ENCODE measurements at places on chromosomes 1 and 21.

DNA sequence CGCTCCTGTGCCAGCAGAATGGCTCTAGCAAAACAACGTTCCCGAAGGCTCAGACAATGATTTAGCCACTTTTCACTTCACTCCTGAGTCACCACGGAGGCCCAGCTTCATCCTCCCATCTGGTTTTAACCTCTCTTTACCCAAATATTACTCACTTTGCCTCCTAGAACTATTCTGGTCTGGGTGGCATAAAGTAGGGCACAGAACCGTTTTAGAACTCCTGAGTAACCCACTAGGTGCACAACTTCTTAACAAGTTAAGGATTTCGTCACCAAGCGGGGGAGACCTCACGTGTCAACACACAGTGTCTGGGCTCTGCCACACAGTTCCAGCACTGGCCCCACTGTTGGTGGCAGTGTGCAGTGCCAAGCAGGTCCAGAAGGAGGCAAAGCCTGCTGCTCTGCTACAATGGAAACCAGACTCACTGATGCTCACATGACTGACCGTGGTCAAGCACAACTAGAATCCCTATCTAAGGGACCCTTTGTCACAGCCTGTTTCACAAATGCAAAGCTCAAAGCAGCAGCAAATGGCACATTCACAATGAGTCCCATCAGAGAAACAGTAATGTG lies 121.7 kb downstream of the SIPA1L2 start:
- DNase-seq = no peak

GRCh38 chr1:221449801-221450470 lies 292.0 kb downstream of the DUSP10 start:
- DNase-seq = no peak

- DNase-seq = no peak
These were observed 111.5 kb upstream of the SLC45A1 start for GRCh38 chr1:8206391-8206790.

GRCh38 chr1:223401873-223402789 lies 8.9 kb downstream of the CCDC185 start:
- DNase-seq = no peak

- no peak for DNase-seq
These were observed 52.7 kb upstream of the GRHL3 start for GRCh38 chr1:24266398-24266941.

DNA sequence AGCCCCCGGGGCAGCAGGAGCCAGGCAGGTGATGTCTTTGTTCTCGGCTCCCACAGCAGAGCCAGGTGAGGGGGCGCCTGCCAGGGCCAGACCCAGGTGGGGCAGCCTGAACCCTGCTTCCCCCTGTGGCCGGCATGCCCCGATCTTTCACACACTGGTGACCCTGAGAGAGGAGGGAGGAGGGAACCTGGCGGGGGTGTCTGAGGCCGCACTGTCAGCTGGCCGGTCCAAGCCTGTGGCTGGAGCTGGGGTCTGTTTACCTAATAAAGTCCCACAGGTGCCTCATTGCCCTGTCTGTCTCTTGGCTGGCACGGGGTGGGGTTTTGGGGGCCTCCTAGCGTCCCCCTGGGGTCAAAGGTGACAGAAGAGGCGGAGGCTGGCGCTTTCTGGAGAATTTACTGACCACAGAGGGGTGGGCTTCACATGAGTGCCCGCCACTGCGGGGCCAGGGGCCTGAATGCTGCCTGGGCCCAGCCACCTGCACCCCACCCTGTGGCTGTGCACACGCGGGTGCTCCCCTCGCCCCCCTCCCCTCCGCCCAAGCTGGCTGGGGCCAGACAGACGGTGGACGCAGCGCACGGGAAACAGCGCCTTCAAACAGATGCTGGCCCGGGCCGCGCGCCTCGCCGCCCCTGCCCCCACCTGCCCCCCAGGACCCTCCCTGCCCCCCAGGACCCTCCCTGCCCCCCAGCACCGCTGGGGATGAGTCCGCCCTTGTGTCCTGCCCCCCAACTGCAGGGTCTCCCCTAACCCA lies 5.8 kb downstream of the TMEM240 start:
- no peak for DNase-seq

DNA sequence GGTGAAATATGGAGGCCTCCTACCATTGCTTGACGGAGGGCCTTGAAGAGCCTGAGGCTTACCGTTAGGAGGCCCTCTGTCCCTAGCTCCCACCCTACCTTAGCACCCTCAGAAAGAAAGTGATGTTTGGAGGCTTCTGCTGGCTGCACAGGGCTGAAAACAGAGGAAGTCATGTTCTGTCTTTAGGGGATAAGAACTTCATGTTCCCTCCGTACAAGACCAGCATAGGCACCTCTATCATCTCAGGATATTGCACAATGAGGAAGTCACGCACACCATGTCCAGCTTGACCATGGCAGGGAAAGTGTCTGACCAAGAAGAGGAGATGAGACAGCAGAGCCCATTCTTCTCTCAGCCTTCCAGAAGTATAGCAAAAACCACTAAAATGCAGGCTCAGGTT lies 13.8 kb downstream of the ADORA3 start:
- no peak for DNase-seq

GRCh38 chr1:182408435-182409075 lies 8.1 kb upstream of the TEDDM1 start:
- DNase-seq = no peak

- no peak for DNase-seq
These were observed 30.5 kb downstream of the ENO1 start for GRCh38 chr1:8847990-8848389.

GRCh38 chr1:100130552-100131077 lies 2.1 kb downstream of the SASS6 start:
- no peak for DNase-seq

DNA sequence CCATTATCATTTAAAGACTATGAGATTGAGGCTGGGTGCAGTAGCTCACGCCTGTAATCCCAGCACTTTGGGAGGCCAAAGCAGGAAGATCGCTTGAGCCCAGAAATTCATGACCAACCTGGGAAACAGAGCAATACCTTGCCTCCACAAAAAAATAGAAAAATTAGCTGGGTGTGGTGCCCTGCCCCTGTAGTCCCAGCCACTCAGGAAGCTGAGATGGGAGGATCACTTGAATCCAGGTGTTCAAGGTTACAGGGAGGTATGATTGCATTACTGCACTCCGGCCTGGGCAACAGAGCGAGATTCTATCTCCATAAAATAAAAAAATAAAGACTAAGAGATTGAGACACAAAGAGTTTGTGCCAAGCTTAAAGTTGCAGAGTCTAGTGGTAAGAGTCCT lies 537.0 kb downstream of the DPYD start:
- DNase-seq = no peak

DNA sequence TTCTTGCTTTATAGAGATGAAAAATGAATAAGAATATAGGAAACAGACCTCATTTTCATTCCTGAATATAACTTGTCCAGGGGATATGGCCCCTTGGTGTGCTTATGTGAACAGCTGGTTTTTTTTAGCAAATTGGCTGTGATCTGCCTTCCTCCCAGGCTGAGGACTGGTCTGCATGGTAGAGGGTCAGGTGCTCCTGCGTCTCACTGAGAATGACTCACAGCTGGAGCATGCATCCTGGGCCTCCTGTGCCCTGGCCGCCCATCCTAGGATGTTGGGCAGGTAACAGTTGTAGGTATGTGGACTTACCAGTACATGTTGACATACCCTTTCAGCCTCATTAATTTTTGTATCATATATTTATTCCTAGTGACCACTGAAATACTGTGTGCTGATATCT lies 29.8 kb downstream of the AGT start:
- no peak for DNase-seq

- peak; percentile 41 for DNase-seq
These were observed 772 bp downstream of the UCK2 start for GRCh38 chr1:165828103-165828668.

- DNase-seq = no peak
These were observed 65.3 kb downstream of the SRSF11 start for GRCh38 chr1:70286453-70286852.

GRCh38 chr1:35499652-35500176 lies 57.5 kb downstream of the KIAA0319L start:
- no peak for DNase-seq

DNA sequence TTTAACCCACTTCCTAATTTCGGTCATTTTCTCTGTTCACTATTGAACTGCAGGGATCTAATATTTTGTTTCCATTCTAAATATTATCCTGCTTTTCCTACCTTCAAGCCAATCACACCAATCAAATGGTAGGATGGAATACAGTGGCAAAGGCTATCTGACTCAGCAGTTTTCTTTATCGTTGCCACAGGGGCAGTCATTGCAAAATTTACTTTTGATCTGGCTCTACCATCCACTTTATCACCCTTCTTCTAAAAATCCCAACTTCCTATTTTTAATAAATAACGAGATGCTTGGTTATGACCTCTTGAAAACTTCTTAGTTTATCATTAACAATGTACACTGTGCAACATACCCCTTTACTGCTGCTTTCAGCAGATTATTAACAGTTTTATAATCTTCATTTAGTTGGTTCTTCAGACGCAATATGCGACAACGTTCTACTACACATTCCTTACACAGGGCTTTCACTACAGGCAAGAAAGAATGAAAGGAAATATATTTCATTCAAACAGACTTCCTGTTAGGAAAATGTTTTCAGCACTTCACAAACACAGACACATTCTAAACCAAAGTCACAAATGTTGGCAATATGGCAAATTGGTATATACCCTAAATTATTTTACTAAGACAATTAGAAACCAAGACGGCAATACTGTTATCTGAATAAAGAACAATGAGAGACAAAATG lies 52.3 kb upstream of the RAP1GAP start:
- no peak for DNase-seq

GRCh38 chr1:85417017-85417416 lies 47.9 kb downstream of the DDAH1 start:
- no peak for DNase-seq

- no peak for DNase-seq
These were observed 372.5 kb downstream of the SEC16B start for GRCh38 chr1:177597393-177597792.

- no peak for DNase-seq
These were observed 38.8 kb downstream of the PDPN start for GRCh38 chr1:13622446-13622845.

GRCh38 chr1:15728937-15729657 lies 7.0 kb upstream of the SLC25A34 start:
- DNase-seq = no peak

- DNase-seq = no peak
These were observed 72.4 kb downstream of the GABPA start for GRCh38 chr21:25807191-25807590.
